ENCODE measurements at places on chromosomes 1 and 21.

DNA sequence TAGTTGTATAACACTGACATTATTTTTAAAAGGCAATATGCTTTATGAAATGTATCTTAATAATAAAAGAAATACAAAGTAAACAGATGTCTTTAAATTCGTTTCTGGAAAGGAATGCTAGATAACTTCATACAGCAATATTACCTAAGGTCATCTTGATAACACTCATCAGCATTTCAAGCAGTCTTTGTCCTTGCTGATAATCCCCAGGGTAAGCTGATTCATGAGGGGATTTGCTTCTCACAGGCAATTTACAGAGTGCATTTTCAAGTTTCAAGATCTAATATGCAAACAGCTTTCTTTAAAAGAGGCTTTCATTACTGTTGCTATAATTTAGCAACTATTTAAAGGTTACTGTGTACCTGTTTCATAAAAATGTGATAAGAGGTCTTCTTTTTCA lies 75.2 kb upstream of the NEK2 start:
- DNase-seq: no peak

DNA sequence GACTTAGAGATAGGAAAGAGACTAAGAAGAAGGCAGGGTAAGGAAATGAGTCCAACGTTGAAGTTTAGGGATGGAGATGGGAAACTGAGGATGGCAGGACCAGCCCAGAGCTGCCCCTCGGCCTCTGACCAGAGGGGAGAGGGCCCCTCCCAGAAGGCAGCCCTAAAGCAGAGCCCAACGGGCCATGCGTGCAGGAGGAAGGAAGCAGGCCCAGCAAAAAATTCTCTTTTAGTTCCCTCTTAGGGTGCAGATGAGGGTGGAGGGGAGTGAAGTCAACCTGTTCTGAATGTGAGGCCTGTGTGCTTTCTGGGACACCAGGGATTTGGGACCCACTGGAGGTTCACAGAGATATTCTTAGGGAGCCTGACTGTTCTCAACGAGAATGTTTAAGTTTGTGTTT lies 225.4 kb downstream of the RHOU start:
- peak; percentile 30 for DNase-seq

GRCh38 chr1:44503625-44504024 lies 98.6 kb downstream of the RNF220 start:
- DNase-seq: no peak

DNA sequence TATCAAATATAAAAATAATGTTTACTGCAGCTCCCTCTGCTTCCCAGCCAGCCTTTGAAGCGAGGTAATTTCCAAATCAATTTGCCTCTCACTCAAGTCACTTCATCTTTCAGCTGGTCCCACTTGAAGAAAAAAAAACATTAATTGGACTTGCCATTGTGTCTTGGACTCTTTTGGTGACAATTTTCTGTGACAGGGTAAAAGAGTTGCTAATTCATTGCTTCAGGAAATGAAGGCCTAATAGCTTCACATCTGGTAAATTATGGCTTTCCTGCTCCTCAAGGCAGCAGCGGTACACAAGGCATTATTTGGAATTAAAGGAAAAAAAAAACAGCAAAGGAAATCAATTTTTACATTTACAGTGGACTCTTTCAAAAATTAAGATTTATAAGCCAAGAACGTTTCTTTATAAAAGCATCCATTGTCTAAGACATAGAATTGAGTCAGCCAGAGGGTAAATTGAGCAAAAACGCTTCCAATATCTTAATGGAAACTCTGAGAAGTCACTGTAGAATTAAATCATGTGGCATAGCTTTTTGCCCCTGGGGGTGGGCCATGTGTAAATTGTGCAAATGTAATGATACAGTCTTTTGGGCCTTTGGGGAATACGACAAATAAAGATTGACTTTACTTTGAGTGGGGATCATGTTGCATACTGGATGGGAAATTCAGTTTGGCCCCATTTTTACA lies 102.5 kb downstream of the LYPLAL1 start:
- DNase-seq: no peak

DNA sequence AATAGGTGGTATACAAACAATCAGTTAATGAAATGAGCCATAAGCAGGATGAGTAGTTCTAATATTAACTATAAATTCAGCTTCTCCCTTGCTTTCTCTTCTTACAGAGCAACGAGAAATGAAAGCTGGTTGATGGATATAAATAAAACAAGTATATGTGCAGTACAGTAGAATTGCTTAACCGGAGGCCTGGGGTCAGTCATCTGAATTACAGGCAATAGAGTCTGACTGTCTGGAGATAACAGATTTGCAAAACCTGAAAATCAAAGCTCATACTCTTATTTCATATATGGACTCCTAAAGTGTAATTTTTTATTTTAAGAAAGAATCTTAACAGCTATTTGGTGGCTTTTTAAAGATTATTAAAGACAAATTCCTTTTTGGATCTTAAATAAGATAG lies 43.1 kb upstream of the SGIP1 start:
- DNase-seq: no peak

DNA sequence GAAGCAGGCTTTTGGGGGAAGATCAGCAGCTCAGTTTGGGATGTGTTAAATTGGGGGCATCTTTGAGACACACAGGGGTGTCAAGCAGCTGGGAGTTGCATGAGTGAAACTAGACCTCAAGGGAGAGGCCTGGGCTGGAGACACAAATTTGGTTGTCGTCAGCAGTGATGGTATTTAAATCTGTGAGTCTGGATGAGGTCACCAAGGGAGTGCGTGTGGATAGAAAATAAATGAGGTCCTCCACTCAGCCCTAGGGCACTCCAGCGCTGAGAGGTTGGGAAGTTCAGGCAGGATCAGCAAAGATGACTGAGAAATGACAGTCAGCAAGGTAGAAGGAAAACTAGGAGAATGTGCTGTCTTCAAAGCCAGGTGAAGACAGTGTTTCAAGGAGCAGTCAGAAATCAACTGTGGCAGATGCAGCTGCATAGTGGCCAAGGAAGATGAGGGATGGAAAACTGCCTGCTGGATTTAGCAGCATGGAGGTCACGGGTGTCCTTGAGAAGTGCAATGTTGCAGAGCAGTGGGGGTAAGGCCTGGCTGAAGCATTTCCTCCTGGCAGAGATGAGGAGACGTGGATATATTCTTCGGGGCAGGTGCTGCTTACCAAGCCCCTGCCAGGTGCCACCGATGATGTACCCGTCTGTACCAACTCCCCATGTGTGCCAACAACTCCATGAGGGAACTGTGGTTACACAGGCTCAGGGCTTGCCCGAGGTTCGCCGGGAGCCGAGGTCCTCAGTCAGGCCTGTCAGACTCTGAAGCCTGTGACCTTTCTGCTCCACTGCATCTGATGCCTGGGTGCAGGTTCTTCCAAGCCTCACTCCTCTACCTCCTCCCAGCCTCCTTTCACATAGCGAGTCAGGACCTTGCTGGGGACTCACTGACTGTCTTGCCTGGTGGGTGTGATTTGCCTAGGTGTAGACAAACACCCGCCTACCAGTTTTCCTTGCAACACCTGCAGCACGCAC lies 11.3 kb downstream of the MAP7D1 start:
- no peak for DNase-seq

GRCh38 chr21:40516335-40516734 lies 330.6 kb downstream of the DSCAM start:
- DNase-seq: peak; percentile 9

Measured in inflammatory macrophage (primary cell).